Putamen (tissue), 1 donor: ENCODE measurements at places on chromosomes 13 and 19.

GRCh38 chr19:18311502-18312091 is 11.3 kb downstream of the LSM4 start:
- DNase-seq = no peak

- DNase-seq = no peak
Measured at GRCh38 chr19:47713046-47714021, at the start of gene EHD2. EHD2 (plus strand) TSS chr19:47713422; CDS start chr19:47716613, 3,191 bp downstream.

- DNase-seq = no peak
Measured at GRCh38 chr19:51121257-51121656, 3.4 kb upstream of the SIGLEC9 start.

GRCh38 chr19:49859682-49860335 is 7.6 kb downstream of the PNKP start:
- no peak for DNase-seq

DNA sequence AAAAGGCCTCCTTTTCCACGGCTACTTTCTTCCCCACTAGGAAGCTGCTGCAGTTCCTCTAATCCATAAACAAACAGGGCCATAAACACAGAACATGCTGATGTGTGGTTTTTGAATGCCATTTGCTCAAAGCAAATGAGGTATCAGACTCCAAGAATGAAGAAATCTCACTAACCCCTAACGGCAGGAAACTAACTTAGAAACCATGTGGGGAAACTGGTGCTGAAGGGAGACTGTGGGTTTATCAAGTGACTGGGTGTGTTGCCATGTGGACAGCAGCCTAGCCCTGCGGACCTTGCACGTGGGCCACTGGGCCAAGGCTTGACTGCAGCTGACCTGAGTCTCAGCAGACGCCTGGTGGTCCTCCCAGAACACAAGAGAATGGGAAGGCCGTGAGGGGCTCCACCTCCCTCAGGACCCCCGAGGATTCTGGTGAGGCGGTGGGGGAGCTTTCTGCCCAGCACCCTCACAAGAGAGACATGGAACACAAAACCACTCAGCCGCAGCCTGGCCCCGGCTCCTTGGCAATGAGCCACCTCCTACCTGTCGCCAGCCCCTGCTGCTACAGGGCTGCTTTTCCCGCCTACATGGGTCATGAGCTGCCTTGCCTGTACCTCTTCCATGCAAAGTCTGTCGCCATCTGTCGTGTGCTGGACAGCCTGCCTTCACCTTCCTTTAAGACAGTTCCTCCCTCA is 10.6 kb downstream of the SLC15A1 start:
- no peak for DNase-seq

DNA sequence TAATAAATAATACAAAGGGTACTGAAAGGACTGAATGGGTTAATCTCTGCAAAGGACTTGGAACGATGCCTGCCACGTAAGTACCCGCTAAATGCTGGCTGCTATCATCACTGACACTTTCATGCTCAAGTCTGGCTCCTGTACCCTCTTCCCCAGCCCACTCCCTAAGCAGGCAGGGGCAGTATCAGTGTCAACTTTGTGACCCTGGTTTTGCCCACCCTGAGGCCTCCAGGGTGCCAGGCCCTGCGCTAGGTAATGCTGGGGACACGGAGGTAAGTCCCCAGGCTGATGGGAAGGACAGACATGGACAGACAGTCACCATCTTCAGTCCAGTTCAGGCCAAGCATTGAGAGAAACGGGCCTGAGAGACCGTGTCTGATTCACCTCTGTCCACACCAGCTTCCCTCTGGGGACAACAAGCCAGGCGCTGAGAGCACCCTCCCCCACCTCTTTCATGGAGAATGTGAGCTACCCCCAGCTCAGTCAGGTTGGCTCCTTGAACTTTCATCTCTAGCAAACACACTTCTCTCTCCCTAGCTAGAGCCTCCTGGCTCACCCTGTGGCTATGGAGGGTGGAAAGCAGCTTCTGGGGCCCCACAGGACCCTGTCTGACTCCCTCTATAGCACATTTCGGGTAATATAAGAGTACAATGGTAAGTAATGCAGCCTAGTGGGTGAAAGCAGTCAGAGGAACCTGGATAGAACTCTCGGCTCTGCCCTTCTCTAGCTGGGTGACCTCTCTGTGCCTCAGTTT is 800 bp downstream of the ETFB start:
- DNase-seq = no peak

GRCh38 chr13:93338906-93339305 is 112.3 kb downstream of the GPC6 start:
- no peak for DNase-seq

DNA sequence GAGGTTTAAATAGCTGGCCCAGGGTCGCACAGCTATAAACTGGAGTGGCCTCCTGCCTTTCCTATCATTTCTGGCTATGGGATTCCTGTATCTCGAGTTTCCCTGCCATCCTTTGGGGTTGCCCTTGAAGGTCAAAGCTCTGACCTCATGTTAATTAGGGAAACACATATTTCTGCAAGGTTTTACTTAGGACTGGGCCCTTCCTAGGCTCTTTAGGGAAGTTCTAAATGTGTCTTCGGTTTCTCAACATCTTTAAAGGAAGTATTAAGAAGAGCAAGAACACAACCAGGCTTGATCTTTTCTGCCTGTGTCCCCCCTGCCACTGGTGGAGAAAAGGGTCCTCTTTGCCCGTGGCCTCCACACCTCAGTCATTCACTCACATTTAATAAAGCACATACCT is 10.8 kb downstream of the LCP1 start:
- DNase-seq = no peak

GRCh38 chr13:80055847-80056246 is 285.1 kb downstream of the SPRY2 start:
- peak; percentile 63 for DNase-seq

DNA sequence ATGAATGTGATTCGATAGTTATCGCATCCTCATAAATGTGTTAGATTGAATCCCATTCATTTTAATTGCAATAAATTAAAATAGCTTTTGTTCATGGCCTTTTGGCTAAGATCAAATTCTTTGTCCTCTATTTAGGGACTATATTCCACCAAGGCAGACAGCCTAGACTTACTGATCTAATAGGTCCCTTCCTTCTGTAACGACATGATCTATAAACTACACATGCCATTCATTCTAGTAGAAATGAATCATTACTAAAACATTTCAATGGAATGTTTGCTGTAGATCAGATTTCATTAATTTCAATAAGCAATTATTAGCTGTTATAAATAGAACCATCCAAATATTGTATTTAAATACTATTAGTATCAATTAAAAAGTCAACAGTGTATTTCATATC is 526.6 kb upstream of the KLHL1 start:
- no peak for DNase-seq

GRCh38 chr13:76638181-76638580 is 248.0 kb downstream of the KCTD12 start:
- DNase-seq = no peak

- DNase-seq = no peak
Measured at GRCh38 chr19:49436381-49437017, 4.8 kb downstream of the SLC17A7 start.

DNA sequence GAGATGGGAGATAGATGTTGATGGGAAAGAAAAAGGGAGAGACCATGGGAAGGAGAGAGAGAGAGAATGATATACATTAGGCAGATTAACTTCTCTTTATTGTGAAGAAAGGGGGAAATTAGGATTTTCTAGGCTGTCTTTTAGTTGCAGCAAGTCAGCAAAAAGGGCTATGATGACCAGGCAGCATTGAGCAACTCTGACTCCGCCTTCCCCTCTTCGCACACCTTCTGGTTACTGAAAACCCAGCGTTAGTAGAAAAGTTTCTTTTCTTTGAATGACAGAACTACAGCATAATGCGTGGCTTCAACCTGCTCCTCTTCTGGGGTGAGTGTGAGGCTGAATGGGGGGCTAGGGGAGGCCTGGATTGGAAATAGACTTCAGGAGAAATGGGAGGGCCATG is at the start of gene ADGRE1:
Gene ADGRE1, plus strand, starts transcription at position 264 of the 400 bp plus-strand sequence. Its CDS starts 30 bp downstream, at position 294.
- DNase-seq = no peak

DNA sequence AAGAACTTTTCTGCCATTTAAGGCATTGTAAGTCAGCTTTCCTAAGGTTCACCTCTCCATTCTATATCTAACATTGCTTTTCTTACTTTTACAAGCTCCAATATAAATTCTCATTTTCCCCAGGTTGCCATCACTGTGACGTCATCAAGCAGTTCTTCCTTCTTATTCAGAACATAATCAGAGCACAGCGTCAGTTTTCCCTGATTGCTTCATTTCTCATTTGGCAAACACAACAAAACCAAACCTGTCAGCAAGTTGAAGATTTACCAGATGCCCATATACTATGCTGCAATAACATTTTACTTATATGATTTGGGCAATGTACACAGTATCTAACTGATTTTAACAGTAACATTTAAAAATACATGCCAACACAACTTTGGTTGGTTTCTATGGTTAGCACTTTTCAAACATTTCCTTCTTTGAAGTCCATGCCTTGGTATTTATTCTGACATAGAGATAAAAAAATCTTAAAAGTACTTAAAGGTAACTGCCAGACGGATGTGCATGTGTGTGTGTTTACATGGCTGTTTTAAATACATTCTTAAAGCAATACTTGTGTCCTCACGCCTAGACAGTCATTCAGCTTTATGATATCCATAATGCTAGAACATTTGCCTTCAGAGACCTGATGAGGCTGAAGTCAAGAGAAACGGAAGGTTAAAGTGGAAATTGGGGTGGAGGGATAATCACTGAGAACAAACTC is 264.0 kb downstream of the KLF12 start:
- DNase-seq = no peak

DNA sequence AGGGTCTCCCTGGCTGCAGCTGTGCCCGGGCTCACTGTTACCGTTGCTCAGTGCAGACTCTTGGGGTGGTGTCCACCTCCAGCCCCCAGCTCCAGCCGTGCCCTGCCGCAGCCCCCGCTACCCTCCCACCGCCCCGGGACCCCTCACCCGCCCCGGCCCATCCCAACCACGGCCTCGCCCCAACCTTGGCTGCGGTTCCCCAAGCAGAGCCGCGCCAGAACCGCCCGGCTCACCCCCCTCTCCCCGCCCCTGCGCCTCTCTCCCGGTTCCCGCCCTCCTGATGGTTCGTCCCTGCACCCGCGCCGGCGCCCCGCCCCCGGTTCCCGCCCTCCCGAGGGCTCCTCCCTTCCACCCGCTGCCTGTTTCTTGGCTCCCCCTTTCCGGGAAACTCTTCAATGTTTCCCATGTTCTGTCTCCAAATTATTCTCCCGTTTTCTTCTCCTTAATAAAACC is 40.3 kb downstream of the ANKRD10 start:
- peak; percentile 53 for DNase-seq

- DNase-seq = no peak
Measured at GRCh38 chr19:49802836-49803528, 10.1 kb downstream of the FUZ start.

GRCh38 chr13:43865892-43866291 is 13.6 kb downstream of the CCDC122 start:
- no peak for DNase-seq

DNA sequence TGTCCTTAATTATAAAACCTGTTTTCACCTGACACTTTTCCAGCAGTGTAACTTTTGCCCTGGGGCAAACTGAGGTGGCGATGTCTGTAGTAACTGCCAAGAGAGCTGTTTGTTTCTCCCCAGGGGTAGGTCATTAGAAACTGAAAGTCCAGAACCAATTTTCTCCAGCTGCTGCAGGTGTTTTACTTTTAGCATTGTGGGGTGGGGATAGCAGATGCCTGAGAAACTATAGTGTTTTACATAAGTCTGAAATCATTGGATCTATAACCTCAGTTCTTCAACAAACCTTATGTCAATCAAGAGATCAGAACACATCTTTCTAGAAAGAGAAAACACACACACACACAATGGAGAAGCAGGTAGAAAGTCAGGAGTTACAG is 92.7 kb downstream of the LHFPL6 start:
- no peak for DNase-seq
